ENCODE measurements at places on chromosomes 2 and 18.

DNA sequence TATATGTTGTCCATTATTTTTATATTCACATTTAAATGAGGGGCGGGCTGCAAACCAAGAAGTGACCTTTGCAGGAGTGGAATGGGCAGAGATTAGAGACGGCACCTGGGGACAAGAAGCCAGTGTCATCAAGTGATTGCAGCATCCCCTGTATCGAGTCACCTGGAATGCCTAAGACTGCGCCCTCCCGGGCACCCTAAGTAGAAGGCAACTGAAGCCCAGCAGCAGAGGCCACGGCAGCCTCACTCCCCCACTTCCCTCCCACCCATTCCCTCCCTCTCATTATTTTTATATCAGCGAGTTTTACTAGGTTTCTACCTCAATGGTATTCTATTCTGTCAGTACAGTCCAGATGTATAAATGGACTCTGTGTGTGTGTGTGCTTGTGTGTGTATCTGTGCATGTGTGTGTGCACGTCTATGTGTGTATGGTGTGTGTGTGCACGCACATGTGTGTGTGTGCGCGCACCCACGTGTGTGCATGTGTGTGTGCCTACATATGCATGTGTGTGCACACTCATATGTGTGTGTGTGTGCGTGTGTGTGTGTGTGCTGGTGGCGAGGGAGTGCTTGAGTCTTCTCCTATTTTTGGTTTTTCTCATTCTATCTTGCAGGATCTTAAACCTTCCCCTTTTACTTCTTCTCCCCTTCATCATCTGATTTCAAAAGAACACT lies 106.8 kb upstream of the SLC66A3 start:
- no peak for DNase-seq

DNA sequence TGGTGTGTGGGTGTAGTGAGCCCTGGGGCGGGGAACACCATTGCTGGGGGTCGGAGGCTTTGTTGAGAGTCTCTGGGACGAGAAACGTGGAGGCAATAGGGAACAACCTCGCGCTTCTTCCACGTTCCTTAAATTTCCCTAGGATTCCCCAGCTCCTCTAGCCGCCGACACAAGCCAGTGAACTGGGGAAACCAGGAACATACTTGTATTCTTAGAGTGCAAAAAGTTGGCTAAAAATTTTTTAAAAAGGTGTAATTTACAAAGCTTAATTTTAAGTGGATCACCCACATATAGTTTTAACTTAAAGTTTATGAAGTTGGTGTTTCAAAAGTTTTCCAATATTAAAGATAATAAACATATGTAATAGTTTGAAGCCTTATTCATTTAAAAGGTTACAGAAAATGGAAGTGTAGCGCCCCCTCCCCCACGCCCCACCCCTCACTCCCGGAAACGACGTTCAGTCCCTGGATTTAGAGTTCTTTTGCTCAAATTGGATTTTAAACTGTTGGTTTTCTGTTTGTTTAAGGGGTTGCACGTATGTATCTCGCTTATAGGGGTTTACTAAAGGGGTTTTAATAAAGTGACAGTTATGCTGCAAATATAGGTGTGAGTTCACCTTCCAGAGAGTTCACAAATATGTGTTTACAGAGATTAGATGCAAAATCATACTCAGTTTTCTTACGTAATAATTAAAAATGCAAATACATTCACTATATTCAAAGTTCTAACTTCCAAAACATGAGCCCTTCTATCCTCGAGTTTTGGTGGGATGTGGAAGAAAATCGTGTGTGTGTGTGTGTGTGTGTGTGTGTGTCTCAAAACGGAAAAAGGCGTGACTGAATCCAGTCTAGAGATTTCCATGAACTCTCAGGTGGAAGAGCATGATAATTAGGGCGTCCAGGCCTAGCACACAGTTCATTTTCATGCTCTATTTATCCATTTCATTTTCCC lies 872 bp downstream of the DSG2 start:
- DNase-seq: no peak

GRCh38 chr2:74138600-74139323 lies 8.9 kb downstream of the BOLA3 start:
- no peak for DNase-seq

DNA sequence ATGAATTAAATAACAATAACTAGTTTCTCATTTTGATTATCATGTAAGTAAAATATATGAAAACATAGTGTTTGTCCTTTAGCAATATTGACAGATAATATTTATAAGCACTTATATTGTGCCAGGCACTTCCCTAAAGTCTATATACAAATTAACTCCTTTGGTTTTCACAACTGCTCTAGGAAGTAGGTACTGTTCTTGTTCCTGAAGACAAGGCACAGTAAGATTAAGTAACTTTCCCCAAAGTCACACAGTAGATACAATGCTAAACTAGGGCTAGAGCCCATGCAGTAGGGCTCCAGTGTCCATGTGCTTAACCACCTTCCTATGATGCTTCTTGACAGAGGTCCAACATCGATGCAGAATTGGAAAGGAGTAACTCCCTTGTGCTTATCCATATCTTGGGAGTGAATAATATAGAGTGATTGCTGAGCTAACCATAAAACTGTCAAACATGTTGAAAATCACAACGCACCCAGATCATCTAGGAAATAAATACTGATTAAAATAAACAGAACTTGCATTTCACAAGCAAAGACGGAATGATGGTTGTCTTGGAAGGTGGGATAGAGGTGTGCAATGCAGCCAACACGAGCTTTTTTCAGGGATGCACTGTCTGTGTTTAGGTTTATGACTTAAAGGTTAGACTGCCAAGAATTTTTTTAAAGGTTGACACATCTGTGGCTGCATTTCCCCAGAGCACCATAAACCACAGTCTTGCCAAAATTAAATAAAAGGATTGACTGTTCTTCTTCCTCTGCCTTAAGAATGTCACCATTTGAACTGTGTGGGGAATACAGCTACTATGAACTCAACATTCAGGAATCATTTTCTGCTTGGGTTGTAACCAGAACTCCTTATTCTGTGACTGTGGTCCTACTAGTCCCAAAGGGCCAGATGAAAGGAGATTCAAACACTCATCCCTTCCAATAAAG lies 80.8 kb downstream of the ANKRD44 start:
- no peak for DNase-seq

Measured in RWPE2 (cell line).